Hematopoietic multipotent progenitor cell treated with erythropoietin and hydrocortisone succinate and interleukin-3 and kit ligand, for 6 days (in vitro differentiated cells): ENCODE measurements at places on chromosomes 6 and 20.
A peak's percentile ranks its signal among the peaks of the same experiment; 100 is the strongest.

- DNase-seq: no peak
These were observed 195.3 kb downstream of the UTRN start for GRCh38 chr6:144480473-144480872.

- no peak for DNase-seq
These were observed 102.6 kb upstream of the TNFAIP3 start for GRCh38 chr6:137764464-137764863.

DNA sequence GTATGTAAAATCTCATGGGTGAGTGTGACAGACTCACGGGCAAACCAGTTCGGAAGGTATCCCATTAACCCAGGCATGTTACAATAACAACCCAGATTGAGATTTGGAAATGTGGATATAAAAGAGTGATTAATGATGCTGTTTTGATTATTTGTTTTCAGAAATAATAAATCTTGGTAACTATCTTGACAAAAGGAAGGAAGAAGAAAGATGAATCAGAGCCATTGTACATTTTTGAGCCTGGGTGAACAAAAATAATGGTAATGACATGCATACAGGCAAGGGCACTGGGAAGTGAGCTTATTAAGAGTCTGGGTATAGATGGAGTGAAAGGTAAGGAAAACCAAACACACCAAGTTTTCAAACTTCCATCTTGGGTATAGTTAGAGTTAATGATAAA lies 862.0 kb downstream of the PHF3 start:
- DNase-seq: no peak

DNA sequence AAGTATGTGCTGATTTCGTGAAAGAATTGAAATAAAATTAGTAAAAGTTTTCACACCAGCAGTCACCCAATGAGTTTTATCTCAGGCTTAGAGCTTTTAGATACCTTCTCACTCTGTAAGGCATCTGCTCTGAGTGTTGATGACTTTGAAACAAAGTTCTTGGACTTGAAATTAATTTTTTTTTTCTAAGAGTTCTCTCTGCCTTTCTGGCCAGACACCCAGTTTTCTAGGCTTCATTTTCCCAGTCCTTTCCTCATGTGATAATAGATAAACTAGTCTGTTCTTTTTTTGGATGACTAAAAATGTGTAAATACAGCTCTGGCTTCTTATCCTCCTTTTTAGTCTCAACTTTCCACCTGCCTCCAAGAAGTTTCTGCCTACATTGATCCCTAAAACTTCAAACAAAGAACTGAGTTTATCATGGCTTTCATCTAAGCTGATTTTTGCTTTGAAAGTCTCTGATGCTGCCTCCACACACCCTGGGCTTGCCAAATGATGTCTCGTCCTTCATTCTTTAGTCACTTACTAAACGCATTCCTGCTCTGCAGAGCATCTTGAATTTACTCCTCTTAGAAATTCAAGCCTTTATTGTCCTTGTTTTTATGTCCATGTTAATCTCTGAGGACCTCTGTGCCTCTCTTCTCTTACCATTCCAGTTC lies 32.7 kb downstream of the SLX4IP start:
- no peak for DNase-seq

- DNase-seq: no peak
These were observed 35.9 kb downstream of the SRC start for GRCh38 chr20:37381621-37382471.

- DNase-seq: no peak
These were observed 551.7 kb upstream of the GJE1 start for GRCh38 chr6:141580988-141581552.

- no peak for DNase-seq
These were observed 101.1 kb downstream of the YTHDF1 start for GRCh38 chr20:63114693-63115311.

DNA sequence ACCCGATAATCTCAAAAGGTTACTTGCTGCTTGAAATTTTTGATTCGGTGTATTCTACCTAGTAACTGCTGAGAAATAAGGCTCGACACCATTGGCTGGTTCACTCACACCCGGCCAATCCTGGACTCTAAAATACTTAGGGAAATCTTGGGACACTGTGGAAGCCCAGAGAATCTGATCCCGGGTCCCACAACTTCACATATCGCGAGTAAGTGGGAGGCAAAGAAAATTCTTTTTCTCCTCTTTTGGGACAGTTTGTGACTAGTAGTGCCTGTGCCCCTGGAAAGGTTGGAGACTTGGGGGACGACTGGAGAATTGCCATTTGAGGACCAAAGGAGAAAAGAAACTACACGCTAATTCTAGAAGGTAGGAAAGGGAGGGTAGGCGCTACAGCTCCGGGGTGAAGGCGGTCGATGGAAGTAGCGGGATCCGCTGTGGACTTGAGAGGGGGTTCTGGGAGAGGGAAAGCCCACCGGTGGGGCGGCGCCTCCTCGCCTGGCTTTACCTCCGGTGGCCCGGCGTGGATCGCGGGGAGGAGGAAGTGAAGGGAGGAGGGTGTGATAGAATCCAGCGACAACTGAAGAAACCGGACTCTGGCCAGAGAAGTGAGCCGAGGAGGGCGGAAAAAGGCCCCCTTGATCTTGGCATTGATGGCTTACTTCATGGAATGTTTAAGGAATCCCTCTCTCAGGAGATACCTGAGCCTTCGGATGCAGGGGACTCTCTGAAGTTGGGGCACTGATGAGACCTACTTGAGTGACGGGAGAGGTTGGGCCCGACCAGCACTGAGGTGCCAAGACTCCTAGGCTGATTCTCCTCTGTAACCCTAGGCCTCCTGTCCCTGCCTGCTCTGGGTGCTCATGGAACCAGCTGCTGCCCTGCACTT lies 18.8 kb upstream of the BTN3A3 start:
- peak; percentile 88 for DNase-seq

GRCh38 chr6:7087491-7087979 lies 20.2 kb upstream of the RREB1 start:
- DNase-seq: no peak

- DNase-seq: no peak
These were observed 103.4 kb downstream of the BMP7 start for GRCh38 chr20:57163041-57163440.

- DNase-seq: peak; percentile 47
These were observed 67.5 kb upstream of the COL21A1 start for GRCh38 chr6:56314683-56315523.
